NCI-H69 (cell line): ENCODE measurements at places on chromosomes 2 and 18.
A peak's percentile ranks its signal among the peaks of the same experiment; 100 is the strongest.

GRCh38 chr2:60581433-60582282 lies 28.2 kb upstream of the BCL11A start:
- DNase-seq = peak; percentile 71

- no peak for DNase-seq
Observed at GRCh38 chr2:236157815-236158498, 10.2 kb downstream of the GBX2 start.

GRCh38 chr2:44335806-44336538 lies 25.3 kb downstream of the PREPL start:
- no peak for DNase-seq

GRCh38 chr18:6414118-6414722 lies 491 bp downstream of the L3MBTL4 start:
- DNase-seq = peak; percentile 87

DNA sequence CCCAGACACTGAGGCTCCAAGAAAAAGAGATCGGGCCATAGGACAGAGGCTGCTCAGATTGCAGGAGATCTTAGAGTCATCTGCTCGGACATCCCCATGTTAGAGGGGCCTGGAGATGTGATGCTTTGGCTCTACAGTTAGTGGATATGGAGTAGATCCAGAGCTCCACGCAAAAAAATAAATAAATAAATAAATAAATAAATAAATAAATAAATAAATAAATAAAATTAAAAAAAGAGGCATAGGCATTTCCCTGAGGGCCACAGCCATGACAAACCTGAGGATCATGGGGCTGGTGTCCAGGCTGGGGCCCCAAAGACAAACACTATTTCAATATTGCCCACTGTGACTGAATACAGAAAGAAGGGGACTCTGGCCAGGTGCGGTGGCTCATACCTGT lies 85.5 kb downstream of the PLB1 start:
- no peak for DNase-seq

DNA sequence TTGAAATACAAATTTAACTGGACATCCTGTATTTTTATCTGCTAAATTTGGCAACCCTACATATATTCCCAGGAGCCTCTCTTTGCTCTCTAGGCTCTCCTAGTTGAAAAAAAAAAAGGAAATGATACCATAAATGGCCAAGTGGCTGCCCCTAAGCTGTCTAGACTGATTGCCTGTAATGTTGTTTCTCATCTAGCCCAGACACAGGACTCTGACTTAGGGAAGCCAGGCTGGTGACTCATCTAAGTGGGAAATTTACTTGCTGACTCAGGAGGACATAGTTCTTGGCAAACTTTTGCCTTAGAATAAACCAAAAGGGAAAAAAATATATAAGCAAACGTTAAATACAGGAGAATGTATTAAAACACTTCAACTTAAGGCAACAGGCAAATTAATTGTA lies 14.6 kb upstream of the ITGAV start:
- peak; percentile 64 for DNase-seq

DNA sequence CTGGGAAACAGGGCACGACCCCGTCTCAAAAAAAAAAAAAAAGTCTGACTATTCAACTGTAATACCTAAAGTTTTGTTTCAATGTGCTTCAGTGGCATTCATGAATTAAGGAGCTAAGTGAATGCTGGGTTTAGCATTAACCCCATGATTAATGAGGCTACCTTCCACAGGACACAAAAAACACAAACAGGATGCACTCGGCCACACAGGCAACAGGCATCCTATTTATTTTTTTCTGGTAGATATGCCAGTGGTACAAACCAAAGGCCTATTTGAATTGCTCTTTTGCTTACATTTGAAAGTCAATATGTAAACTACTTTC lies 48.3 kb downstream of the CDH2 start:
- DNase-seq = no peak

DNA sequence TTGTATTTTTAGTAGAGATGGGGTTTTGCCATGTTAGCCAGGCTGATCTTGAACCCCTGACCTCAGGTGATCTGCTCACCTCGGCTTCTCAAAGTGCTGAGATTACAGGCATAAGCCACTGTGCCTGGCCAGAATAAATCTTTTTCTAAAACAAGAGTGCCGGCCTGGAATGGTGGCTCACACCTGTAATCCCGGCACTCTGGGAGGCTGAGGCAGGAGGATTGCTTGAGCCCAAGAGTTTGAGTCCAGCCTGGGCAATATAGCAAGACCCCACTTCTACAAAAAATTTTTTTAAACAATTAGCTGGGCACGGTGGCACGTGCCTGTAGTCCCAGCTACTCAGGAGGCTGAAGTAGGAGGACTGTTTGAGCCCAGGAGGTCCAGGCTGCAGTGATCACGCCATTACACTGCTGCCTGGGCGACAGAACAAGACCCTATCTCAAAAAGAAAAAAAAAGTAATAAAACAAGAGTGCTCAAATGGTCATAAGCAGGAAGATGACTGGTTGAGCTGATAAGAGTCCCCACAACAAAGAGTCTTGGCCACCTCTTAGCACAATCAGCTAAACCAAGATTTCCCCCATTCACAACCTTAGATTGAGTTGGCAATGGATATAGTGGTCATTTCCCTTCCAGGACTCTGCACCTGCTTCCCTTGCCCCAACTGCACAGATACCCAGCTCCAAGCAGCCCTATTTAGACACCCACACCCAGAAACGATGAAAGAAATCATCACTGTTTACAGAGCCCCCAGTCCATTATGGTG lies 5.8 kb upstream of the UCN start:
- no peak for DNase-seq

GRCh38 chr2:101089419-101089818 lies 61.8 kb downstream of the TBC1D8 start:
- no peak for DNase-seq

DNA sequence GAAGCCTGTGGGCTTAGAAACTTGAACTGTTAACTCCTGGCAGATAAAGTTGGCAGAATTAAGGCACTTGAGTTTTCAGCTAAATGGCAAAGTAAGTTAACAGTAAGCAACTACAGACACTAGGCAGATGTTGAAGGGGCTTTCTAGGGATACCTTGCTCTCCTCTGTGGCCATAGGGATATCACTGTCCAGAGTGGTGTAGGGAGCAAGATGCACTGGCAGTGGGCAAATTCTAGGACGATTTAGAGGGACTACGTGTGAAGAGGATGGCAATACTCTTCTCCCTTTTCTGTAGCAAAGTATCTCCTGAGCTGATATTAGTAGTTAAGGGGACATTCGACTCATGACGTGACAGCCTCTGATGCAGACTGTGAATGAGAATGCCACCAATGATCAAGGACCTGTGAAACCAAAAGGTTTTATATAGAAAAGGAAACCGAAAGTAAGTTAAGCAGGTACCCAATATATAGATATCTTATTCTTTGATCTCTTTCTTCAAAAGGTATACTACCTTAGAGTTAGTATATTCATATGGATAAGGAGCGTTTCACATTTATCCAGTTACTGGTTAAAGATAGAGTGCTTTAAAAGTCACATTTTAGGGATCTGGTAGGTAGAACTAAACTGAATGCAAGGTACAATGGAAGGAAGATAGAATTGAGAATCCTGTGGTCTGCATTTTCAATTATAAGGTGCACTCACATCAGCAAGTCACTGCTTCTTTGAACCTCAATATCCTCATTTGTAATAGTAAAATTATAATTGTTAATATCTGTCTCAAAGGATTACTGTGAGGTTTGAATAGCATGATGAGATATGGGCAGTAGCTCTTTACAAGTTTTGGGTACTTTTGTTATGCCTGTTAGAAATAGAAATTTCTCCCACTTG lies 106.4 kb downstream of the KCNH7 start:
- DNase-seq = peak; percentile 8

GRCh38 chr2:110777531-110778311 lies 45.3 kb downstream of the ACOXL start:
- DNase-seq = no peak

- DNase-seq = peak; percentile 92
Observed at GRCh38 chr18:23194997-23195957, 60.0 kb downstream of the CABLES1 start.

DNA sequence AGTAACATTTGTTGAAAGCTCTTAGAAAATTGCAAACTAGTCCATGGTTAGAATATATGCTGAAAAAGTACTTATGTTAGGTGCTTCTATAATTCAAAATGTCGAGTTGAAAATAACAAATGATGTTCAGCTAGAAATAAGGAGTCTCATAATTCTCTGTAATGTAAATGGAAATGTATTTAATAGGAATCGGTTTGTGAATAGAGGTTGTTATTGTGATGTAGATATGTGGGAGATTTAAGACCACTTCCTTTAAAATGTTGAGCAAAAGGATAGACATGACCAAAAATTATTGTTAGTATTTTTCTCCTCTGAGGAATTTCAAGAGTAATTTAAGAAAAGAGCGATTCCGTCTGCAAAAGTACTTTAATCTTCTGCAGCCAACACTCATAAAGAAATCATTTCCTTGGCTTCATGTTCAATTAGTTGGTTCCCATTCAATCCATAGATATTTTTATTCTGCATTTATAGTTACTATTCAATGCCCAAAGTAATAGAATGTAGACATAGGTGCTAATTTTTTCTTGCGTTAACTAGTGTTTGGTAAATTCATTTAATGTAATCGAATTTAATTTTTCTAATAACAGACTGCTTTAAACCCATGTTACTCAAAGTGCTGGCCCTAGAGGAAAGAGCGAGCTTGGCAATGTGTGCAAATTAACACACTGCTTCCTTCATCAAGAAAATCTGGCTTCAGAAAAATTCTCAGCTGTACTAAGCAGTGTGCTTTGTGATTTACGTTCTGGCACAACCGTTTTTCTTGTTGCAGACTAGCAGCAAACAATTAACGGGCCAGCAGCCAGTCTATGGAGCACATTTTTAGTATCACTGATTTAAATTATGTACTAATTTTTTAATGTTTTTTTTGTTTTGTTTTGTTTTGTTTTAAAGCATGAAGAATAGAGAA lies 32.2 kb downstream of the FN1 start:
- DNase-seq = no peak

DNA sequence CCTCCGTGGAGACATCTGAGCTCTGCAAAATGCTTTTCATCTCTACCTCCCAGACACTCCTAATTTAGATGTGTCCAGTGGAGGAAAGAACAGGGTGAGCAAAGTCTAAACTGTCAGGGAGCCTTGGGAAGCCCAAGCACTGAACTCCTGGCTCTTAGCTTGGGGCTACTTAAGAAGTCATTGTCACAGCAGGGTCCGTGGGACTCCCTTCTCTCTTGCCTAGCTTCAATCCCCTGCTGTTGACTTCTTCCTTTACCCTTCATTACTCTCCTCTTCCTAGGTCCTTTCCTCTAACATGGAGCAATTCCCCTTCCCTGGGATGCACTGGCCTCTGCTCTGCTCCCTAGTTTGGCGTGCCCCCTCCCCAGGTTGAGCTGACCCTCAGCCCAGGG lies 3.4 kb downstream of the OSR1 start:
- no peak for DNase-seq

GRCh38 chr2:167240671-167241070 lies 352.4 kb downstream of the XIRP2 start:
- DNase-seq = no peak

GRCh38 chr2:105144941-105145300 lies 96.6 kb upstream of the GPR45 start:
- no peak for DNase-seq

DNA sequence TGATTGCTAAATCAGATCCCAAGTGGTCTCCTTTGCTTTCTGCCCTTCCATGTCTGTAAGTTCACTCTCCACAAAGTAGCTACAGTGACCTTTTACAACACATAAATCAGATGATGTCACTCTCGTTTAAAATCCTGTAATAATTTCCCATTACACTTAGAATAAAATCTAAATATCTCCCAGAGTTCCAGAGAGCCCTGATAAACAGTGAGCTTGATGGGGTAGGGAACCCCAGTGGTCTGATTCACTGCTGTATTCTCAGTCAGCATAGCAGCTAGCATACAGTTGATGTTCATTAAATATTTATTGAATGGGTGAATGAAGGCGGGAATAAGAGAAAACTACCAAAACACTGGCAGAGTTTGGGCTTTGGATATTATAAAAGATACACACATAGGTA lies 117.7 kb downstream of the ZAP70 start:
- DNase-seq = no peak

GRCh38 chr2:15223887-15224286 lies 337.2 kb downstream of the NBAS start:
- no peak for DNase-seq

- no peak for DNase-seq
Observed at GRCh38 chr2:124426625-124427024, 401.5 kb downstream of the CNTNAP5 start.

DNA sequence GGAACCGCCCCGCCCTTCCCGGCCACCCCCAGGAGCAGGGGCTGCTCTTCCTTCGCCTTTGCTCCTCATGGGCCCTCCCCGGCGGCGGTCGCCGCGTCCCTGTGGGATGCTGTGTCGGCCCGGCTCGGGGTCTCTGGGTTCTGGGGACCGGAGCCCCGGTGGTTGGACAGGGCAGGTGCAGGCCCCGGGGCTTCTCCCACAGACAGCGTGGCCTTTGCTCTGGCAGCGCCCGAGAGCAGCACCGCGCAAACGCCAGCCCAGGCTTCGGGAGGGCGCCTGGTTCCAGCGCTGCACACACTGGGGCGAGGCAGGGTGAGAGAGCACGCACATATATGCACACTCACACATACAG lies 9.0 kb upstream of the KCNG2 start:
- no peak for DNase-seq

DNA sequence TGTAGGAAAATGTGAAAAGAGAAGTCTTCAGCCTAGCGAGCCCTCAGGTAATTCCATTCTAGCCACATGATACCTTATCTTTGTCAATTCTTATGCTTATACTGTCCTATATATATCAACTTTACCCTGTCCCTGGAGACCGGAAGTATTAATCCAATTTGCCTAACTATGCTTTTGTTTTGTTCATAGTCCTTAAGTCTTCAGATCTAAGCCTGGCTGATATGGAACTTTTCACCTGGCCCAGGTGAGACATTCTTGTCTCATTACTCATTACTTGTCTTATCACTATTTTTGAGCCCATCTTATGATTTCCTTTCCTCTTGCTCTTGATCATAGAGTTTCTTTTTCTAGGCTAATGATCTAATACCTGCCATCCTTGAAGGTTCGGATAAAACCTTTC lies 194.1 kb upstream of the FANCL start:
- DNase-seq = no peak

DNA sequence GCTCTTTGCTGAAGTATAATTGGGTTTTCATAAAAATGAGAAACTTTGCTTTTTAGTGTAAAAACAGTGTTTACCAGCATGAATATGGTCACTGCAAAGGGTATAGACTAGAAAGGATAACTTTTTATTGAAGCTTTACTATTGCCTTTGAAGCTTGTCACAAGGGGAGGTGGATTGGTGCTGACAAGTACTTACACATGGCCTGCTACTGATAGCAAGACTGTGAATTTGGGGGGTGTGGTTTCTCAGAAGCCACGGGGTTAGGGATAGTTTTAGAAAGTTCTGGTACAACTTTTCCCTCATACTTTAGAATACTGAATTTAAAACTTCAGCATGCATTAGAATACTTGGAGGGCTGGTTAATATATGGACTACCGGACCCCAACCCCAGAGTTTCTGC lies 294.1 kb downstream of the SOCS6 start:
- DNase-seq = no peak

GRCh38 chr2:108074946-108075345 lies 88.6 kb downstream of the SLC5A7 start:
- DNase-seq = no peak

DNA sequence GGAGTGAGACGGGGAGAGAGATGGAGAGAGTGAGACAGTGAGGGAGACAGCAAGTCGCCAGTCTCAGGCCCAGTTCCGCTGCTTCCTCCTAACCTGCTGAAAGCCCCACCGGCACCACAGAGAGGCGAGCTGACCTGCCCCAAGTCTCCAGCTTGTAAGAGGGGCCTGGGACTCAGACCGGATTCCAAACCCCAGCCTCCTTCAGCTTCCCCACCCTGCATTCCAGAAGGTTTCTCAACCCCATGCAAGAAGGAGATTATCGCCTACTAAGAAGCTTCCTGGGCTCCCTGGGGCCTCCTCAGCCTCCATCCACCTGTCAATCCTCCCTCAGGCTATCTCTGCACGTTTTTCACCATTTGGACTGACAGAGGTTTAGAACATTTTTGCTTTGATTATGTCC lies 173.1 kb upstream of the RAB6C start:
- DNase-seq = no peak
